ENCODE measurements at places on chromosomes 6 and 20. TPM values are rescaled to one million over a fixed set of nuclear protein-coding genes. Genes with fewer than 3 reads are reported as not detected.

TOP1 gene
- total RNA-seq = 32.3 TPM

DNA sequence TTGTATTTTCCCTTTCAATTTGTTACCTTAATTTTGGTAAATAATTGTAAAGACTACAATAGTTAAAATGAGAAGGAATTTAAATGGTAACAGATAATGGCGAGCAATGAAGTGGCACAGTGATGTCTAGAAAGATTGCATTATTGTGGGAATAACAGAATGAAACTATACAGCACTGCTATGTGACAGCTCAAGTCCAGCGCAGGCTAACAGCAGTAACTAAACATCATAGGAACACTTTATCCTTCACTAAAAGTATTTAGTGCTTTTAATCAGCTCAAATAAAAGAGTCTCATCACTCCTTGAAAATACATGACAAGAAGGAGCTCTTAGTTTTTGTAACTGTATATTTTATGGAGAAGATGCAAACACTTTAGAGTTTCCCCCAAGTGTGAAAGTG, 190.8 kb downstream of the TENT5A start:
- no peaks in the 10 kb centered on the region for H3K4me1 ChIP-seq
- no peak for DNase-seq
- H3K36me3 ChIP-seq = no peaks in the 10 kb centered on the region
- no peak overlapping the region for H3K4me3 ChIP-seq

HUS1B gene
- 6.1 TPM for total RNA-seq

DNA sequence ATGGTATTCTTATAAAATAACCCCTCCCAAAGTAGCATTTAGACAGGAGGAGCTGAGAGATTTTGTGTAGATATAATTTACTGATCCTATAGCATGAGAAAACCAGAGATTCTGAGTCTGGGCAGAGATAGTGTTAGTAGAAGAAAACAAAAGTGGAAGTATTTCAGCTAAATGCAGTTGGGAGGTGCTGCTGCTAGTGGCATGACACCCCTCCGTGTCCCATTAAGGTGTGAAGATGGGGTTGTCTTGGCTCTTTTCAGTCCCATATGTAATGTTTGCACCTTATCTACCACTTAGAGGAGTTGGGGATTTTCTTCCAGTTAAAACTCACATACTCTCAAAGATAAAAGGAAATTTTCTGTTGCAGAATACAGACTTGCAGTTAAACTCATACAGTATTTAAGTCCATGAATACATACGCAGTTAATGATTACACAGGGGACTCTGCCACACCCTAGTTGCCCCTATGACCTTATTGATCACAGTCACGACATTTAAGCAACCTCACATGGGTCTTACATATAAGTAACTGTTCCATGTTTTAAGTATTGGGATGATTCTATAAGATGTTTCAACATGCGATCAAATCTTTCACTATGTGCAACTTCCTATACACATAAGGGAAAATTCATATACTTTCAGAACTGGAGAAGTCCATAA, 11.5 kb downstream of the TAAR2 start:
- no peaks in the 10 kb centered on the region for H3K36me3 ChIP-seq
- no peak for DNase-seq
- no peaks in the 10 kb centered on the region for H3K27me3 ChIP-seq

- H3K36me3 ChIP-seq = no peaks in the 10 kb centered on the region
- H3K27ac ChIP-seq = no peak overlapping the region
- no peaks in the 10 kb centered on the region for H3K4me1 ChIP-seq
- H3K27me3 ChIP-seq = no peaks in the 10 kb centered on the region
Observed at GRCh38 chr20:4233520-4233919, 218.2 kb upstream of the RNF24 start.

PAX1 gene
- not detected for total RNA-seq

GRCh38 chr20:11436113-11436905, 481.4 kb upstream of the BTBD3 start:
- H3K4me3 ChIP-seq = no peak overlapping the region
- H3K27me3 ChIP-seq = no peaks in the 10 kb centered on the region
- no peak overlapping the region for H3K27ac ChIP-seq
- no peaks in the 10 kb centered on the region for H3K4me1 ChIP-seq
- DNase-seq = no peak

- H3K27ac ChIP-seq = peak within 1 kb of the TSS; percentile 37
- peaks cover 3% of the 10 kb centered on the region for H3K4me1 ChIP-seq
- H3K36me3 ChIP-seq = no peaks in the 10 kb centered on the region
- H3K27me3 ChIP-seq = no peaks in the 10 kb centered on the region
- peak; percentile 42 for DNase-seq
- peak within 1 kb of the TSS; percentile 53 for H3K4me3 ChIP-seq
Observed at GRCh38 chr6:28443112-28443773, at the start of gene ZSCAN23. Gene ZSCAN23 (minus strand): TSS chr6:28443491. CDS start chr6:28436266, 7,225 bp downstream.

TINAG gene
- not detected for total RNA-seq

DNA sequence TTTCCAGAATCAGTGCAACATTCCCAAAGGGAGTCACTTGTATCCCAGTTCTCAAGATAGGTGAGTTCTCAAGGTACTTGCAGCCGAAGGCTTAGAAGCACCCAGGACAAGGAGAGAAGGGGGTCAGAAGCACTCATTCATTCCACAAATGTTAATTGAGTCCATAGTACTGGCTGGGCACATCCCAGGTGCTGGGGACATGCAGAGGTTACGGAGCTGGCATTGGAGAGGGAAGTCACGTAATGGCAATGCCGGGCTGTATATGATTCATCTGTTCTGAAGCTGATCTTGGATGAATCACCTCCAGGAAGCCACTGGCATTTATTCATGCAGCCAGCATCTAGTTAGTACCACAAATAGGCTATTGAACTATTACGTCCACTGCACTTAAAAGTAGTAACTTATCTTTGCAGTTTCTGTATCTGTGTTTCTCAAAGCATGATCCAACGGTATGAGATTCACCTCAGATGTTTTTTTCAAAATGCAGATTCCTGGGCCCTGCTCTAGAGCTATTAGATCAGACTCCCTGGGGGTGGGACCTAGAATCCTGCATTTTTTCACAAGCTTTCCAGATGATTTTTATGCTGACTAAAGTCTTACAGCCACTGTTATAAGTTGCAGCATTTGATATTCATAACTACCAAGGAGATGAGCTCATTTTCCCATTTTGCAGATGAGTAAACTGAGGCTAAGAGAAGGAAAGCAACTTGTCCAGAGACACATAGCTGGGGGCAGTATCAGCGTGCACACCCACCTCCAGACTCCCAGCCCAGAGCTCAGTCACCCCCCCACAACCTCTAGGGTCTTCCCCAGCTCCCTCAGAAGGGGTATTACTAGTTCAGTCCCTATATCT, 44.1 kb upstream of the ID1 start:
- no peak for DNase-seq
- H3K27me3 ChIP-seq = no peaks in the 10 kb centered on the region
- H3K27ac ChIP-seq = no peak overlapping the region
- H3K4me3 ChIP-seq = no peak overlapping the region
